ENCODE measurements at places on chromosomes 2 and 18.

GRCh38 chr2:197669077-197669476, 6.3 kb downstream of the RFTN2 start:
- no peak for DNase-seq

DNA sequence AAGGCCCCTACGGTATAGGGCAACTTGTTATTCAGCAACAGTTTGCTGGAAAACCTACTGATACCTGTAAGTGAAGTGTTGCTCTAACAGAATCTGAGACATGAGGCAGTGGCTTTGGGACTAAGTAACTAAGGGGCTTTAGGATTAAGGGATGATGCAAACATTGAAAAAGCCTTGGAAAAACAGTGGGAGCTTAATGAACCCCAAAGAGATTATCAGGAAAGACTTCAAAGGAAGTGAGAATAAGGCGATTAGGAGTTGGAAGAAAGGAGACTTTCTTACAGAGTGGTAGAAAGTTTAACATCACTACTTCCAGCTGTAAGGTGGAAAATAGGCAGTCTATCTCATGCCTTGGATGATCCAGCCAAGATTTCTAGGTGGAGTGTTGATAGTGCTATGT, 158.2 kb upstream of the TRIB2 start:
- DNase-seq = no peak

DNA sequence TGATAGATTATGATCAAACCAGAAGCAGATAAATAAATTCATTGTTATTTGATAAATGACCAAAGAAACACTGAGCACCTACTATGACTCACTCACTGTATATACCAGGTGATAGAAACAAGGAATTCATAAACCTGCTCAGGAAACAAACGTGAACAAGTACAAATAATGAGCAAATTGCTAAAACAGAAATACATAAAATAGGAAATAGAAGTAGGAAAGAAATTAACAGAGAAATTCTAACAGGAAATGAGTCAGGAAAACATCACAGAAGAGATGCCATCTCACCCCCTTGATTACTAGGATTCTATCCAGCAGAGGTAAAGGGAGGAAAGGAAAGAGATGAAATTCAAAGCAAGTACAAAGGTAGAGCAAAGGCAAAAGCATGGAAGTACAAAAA, 31.3 kb downstream of the EXOC6B start:
- no peak for DNase-seq

GRCh38 chr18:51013259-51013658, 16.8 kb upstream of the SMAD4 start:
- no peak for DNase-seq

DNA sequence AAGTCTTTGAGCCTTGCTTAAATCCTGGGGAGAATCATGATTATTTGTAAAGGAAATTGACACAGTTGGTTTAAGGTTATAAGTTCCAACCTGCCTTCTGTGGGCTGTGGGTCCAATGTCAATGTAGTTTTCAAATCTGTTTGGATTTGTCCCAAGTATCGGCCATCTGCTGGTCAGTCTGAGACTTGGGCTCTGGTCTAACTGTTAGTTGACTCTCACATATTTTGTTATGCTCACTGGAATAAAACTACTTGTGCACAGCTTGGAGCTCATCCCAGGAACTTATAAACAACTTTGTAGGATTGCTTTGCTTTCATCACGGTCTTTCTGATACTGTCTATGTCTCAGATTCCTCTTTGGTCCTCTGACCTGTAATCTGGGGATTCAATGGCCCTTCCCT, 1026.2 kb upstream of the ZEB2 start:
- no peak for DNase-seq

DNA sequence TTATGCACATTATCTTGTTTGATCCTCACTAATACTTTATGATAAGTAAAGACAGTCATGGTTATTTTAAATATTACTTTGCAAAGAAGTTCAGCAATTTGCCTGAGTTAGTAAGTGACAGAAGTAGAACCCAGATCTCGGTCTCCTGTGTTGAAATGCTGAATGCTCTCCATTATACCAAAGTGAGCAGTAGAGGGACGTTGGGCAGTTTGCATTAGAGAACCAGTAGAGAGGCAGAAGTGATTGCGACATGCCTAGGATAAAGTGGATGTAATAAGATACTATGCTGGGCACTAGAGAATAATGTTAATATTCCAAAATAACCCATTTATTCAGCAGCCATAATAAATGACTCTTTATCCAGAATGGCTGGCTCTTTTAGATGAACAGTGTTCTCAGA, 201.0 kb downstream of the PMAIP1 start:
- no peak for DNase-seq

GRCh38 chr2:31997653-31998052, 13.2 kb downstream of the MEMO1 start:
- DNase-seq = no peak

- DNase-seq = no peak
Observed at GRCh38 chr2:100419915-100420314, 2.4 kb upstream of the CHST10 start.

DNA sequence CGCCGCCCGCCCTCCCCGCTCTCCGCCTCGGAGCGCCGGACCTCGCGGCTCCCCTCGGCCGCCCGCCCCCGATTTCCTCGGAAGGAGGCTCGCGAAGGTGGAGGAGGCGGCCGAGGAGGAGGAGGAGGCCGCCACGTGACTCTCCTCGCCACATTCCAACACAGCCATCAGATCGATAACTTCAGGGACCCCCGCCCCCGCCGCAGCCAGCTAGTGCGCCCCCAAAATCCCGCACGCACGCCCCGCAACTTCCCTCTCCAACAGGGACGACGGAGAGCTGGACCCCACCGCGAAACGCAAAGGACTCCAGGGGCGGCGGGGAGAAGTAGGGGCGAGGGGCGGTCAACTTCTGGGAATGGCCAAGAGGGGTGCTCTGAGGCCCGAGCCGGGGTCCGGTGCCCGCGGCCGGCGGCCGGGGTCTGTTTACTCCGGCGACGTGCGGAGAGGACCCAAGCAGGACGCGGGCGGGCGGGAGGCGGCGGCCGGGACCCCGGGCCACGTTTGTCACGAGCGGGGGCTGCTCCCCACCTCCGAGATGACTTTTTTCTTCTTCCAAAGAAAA, 2.0 kb downstream of the ZNF521 start:
- DNase-seq = no peak

- DNase-seq = no peak
Observed at GRCh38 chr2:190922376-190922775, 41.8 kb downstream of the GLS start.

DNA sequence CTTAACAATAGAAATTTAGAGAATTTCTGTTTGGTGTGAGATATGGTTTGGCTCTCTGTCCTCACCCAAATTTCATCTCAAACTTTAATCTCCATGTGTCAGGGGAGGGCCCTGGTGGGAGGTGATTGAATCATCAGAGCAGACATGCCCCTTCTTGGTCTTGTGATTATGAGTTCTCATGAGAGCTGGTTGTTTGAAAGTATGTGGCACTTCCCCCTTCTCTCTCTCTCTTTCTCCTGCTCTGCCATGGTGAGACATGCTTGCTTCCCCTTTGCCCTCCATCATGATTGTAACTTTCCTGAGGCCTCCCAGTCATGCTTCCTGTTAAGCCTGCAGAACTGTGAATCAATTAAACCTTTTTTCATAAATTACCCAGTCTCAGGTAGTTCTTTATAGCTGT, 524.7 kb upstream of the ACVR2A start:
- DNase-seq = no peak

GRCh38 chr2:207113414-207113813, 52.3 kb downstream of the KLF7 start:
- DNase-seq = no peak

- DNase-seq = no peak
Observed at GRCh38 chr18:446941-447560, 53.5 kb downstream of the COLEC12 start.

DNA sequence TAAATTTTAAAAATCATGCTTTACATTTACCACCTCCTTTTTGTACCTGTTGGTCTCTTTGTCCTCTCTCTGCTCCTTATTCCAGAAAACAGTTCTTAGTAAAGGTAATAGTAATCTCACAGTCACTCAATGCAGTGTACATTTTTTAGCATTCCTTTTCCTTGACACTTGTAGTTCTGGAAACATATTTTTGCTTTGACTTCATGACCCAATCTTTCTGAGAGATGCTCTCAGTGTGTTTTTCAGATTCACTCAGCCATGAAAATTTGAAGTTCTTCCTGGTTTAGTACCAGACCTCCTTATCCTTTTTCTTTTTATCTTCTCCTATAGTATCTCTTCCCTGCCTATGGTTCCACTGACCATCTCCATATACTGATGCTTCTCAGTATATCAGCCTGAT, 747.5 kb upstream of the ZEB2 start:
- DNase-seq = no peak

DNA sequence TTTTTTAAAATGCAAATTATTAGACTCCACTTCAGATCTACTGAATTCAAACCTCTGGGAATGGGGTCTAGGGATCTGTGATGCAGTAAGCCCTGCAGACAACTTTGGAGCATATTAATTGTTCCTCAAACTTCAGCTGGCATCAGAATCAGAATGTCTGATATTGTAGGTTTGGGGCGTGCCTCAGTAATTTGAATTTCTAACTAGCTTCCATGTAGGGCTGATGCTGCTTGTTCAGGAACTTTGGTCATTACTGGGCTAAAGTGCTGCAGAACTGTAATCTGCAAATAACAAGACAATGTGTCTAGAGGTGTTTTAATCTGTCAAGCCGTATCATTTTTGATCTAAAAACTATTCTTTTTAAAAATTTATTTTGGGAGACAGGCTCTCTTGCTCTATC, 1719.7 kb upstream of the PIK3C3 start:
- no peak for DNase-seq

Data from GM10248 (cell line).